Activated T-cell treated with anti-CD3 and anti-CD28 coated beads, Interleukin-2, amount 50 U/mL, for 1 hour (primary cell): ENCODE measurements at places on chromosomes 5 and 9.

DNA sequence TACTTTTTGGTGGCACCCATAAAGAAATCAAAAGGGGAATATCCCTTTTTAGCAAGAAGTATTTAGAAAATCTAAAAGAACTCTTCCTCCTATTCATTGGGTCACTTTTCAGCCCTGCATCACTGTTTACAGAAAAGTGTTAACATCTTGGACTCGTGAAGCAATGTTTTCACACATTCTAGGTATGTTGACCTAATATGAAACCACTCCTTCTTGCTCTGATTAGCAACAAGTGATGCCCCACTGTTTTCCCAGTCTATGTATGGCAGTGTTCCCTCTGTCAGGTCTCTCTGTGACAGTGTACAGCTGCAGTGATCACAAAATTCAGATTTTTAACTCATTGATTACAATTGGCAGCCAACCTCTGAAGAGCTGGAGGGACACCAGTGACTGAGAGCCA, 148.2 kb upstream of the SLC12A2 start:
- no peak for DNase-seq

- DNase-seq, result no peak
Observed at GRCh38 chr9:108045851-108046250, 556.3 kb upstream of the KLF4 start.

GRCh38 chr9:98789483-98790133, 6.7 kb downstream of the ANKS6 start:
- DNase-seq, result no peak

DNA sequence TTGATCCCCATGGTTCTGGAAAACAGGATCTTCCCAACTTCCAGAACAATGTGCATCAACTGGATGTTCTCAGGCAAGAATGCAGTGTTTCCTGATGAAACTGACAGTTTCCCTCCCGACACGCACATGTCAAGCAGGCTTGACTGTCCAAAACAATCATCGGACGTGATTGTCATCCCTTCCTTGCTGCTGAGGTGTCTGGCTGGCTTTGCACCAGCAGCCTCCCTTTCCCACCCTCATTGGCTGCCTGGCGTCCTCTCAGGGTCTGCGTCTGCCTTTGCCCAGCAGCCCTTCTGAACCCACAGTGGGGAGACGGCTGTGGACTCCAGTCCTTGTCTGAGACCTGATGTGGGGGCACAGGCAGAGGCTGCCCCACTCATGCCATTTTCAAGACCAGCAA, 110.8 kb downstream of the MARCHF3 start:
- no peak for DNase-seq

DNA sequence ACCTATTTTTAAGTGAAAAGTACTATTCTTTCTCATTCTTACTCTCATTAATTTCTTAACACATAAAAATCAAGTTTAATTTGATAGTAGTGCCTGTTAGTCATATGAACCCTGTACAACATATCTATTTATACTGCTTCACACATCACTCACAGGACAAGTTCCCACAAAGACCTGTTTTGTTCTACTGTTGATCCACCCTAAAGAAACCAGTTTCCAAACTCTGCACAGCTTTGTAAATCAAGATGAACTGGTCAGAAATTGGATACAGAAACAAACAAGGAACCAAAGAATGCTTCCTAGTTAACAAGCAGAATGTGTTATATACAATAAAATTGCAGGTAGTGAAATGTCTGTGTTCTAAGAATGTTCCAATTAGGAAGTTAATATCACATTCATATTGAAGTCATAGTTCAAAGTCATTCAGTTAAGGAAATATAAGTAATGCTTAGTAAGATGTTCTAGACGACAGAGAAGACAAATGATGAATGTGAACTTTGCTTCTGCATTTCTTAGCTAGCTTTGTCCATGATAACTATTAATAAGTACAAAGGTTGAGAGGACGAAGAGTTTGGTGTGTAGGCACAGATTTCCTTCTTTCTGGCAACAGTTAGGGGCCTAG, 33.4 kb downstream of the C9orf85 start:
- DNase-seq, result no peak

- peak; percentile 52 for DNase-seq
Observed at GRCh38 chr9:124040935-124041816, 29.6 kb downstream of the LHX2 start.

GRCh38 chr9:70121818-70122436, 78.3 kb downstream of the MAMDC2 start:
- no peak for DNase-seq

GRCh38 chr9:108272349-108272899, 583.4 kb downstream of the ACTL7B start:
- DNase-seq, result no peak

GRCh38 chr9:37977851-37978480, 74.0 kb upstream of the SLC25A51 start:
- no peak for DNase-seq

DNA sequence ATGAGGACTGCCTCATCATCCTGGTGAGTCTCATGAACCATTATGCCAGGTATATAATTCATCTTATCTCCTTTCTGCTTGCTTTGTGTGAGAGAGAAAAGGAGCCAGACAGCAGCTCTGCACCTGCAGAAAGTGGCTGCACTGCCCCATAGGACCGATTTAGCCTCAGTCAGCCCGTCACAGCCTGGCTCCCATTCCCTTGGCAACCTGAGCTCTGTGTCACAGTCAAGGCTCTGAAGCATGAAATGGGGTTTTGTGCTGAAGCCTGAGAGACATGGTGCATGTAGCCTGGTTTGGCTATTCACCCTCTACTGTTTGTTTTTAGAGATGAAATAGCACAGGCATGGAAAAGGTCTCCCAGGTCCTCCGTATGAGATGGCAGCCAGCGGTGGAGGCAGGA, 198.3 kb downstream of the KCTD16 start:
- DNase-seq, result no peak

DNA sequence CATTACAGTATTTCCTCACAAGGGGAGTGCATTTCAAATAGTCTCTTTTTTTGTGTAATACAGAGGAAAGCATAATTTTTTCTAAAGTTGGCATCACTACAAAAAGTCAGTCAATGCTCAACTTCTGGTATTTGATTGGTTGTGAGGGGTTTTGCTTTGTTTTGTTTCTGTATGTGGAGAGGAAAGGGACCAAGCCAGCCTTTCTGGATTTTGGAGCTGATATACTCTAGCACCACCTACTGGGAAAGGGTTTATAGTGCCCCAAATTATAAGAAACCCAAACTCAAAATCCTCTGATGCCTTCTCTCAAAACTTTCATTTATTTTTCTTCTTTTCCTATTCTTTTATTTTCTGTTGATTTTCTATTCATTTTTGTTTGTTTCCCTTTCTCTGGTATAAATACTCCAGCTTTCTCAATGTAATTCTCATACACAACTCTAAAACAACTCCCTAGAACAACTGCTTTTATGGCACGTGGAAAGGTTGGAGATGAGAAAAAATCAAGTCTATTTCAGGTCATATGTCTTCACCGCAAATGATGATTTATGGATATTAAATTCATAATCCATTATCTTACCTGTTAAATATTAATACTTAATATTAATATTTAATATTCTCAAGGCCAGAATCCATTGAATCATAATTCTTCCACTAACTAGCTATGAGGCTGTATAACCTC, 69.5 kb upstream of the ANXA1 start:
- no peak for DNase-seq

- DNase-seq, result no peak
Observed at GRCh38 chr9:27426511-27427271, 97.4 kb upstream of the IFNK start.

GRCh38 chr5:56052735-56053134, 58.0 kb upstream of the IL6ST start:
- DNase-seq, result no peak

DNA sequence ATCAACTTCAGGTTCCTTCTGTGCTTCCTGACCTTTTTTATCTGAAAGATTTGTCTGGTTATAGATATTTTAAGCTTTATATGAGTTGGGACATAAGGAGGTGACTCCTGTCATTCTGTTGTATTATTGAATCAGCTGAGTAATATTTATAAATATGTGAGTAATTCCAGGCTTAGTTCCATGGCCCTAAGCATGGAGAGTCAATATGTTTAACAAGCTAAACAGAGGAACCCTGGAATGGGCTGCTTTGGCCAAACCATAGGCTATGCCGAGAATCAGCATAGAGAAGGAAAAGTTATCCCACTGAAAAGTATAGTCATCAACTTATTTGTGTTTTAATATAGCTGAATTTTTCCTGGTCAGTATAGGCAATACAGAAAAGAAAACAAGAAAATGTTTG, 7.2 kb upstream of the EIF4EBP3 start:
- no peak for DNase-seq

GRCh38 chr9:113274474-113275156, 757 bp downstream of the CDC26 start:
- no peak for DNase-seq
